H1 (cell line): ENCODE measurements at places on chromosomes 7 and 10. TPM values are rescaled to one million over a fixed set of nuclear protein-coding genes. Genes with fewer than 3 reads are reported as not detected.

GRCh38 chr7:126227643-126228042 is 1025.1 kb downstream of the GRM8 start:
- H3K27ac ChIP-seq, result no peak overlapping the region
- no peak for DNase-seq
- no peak overlapping the region for H3K4me3 ChIP-seq
- H3K27me3 ChIP-seq, result no peaks in the 10 kb centered on the region
- no peaks in the 10 kb centered on the region for H3K36me3 ChIP-seq
- H3K4me1 ChIP-seq, result no peaks in the 10 kb centered on the region

DNA sequence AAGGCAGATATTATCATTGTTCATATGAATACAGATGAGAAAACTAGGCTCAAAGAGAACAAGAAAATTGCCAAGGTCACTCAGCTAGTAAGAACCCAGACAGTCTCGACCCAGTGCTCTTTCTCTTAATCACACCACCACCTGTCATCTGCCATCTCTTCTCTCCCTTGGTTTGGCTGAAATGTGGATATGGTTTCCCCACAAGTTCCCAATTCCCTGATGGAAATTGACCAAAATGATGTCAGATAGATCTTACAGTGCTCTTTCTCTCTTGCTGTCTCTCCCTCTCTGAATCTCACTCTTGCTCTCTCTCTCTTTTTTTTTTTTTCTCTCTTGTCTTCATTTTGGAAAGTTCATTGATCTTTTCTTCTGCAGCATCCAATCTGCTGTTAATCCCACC is 9.1 kb downstream of the C10orf90 start:
- no peaks in the 10 kb centered on the region for H3K27me3 ChIP-seq
- DNase-seq, result no peak
- H3K36me3 ChIP-seq, result no peaks in the 10 kb centered on the region
- no peak overlapping the region for H3K27ac ChIP-seq
- H3K4me3 ChIP-seq, result no peak overlapping the region

- H3K4me1 ChIP-seq, result no peaks in the 10 kb centered on the region
- no peaks in the 10 kb centered on the region for H3K27me3 ChIP-seq
- no peak overlapping the region for H3K4me3 ChIP-seq
- H3K27ac ChIP-seq, result no peak overlapping the region
- H3K36me3 ChIP-seq, result no peaks in the 10 kb centered on the region
Measured at GRCh38 chr10:114195079-114195478, 15.9 kb downstream of the TDRD1 start.

DNA sequence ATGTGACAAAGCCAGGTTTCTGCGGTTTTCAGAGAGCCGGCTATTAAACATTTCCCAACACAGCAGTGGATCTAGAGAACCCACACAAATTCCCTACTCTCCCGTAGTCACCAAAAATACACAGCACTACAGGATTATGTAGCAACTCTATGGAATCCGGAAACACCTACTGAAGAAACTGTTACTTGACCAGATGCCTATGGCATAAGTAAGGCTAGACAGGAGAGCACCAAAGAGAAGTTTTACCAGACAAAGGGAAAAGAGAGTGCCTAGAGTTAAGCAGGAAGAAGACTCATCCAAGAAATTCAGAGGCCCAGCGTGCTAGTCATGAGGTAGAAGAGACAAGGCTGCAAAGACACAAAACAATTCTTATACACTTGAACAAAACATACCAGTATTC is 321.1 kb downstream of the PARD3 start:
- H3K4me1 ChIP-seq, result peaks cover 2% of the 10 kb centered on the region
- H3K27ac ChIP-seq, result no peak overlapping the region
- H3K4me3 ChIP-seq, result no peak overlapping the region
- no peaks in the 10 kb centered on the region for H3K36me3 ChIP-seq

GRCh38 chr7:104895522-104896236 is 118.3 kb upstream of the KMT2E start:
- no peak for DNase-seq
- H3K27me3 ChIP-seq, result no peaks in the 10 kb centered on the region
- no peak overlapping the region for H3K4me3 ChIP-seq
- no peaks in the 10 kb centered on the region for H3K4me1 ChIP-seq

- H3K4me3 ChIP-seq, result no peak overlapping the region
- no peak overlapping the region for H3K27ac ChIP-seq
- DNase-seq, result no peak
Measured at GRCh38 chr7:136883046-136883445, 14.6 kb downstream of the CHRM2 start.

DNA sequence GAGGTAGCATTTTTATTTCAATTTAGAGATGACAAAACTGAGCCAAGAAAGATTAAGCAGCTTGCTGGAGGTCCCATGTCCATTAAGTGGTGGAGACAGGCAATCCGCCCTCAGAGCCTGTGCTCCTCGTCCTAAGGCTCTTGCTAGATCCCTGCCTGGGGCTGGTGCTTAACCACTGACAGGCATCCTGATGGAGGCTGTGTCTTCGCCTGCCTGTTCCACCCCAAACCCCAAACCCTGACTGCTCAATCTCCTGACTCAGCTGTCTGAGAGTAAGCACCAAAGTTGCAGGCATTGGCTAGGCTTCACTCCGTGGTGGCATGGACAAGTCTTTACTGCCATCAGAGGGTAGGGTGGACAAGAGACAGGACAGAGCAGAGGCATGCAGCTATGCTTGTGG is 209.4 kb downstream of the POU6F2 start:
- DNase-seq, result no peak
- H3K27ac ChIP-seq, result no peak overlapping the region
- H3K4me3 ChIP-seq, result no peak overlapping the region
- peaks cover 8% of the 10 kb centered on the region for H3K4me1 ChIP-seq
- H3K27me3 ChIP-seq, result no peaks in the 10 kb centered on the region
- H3K36me3 ChIP-seq, result no peaks in the 10 kb centered on the region

- no peaks in the 10 kb centered on the region for H3K36me3 ChIP-seq
- peaks cover 1% of the 10 kb centered on the region; the same call in 1 of the 2 replicates for H3K4me1 ChIP-seq
- H3K27me3 ChIP-seq, result no peaks in the 10 kb centered on the region
- DNase-seq, result no peak
Measured at GRCh38 chr7:132140341-132140740, 435.9 kb downstream of the PLXNA4 start.

The SMIM30 gene
- 16.5 and 35.2 TPM in 2 replicates for polyA plus RNA-seq

The ANK3 gene
- polyA plus RNA-seq, result 12.8 and 18.1 TPM in 2 replicates

The BLOC1S2 gene
- 13.4 and 25.1 TPM in 2 replicates for polyA plus RNA-seq
